ENCODE measurements at places on chromosomes 16 and 17.
A peak's percentile ranks its signal among the peaks of the same experiment; 100 is the strongest.

GRCh38 chr16:83116274-83116892, 489.6 kb downstream of the CDH13 start:
- DNase-seq = no peak

DNA sequence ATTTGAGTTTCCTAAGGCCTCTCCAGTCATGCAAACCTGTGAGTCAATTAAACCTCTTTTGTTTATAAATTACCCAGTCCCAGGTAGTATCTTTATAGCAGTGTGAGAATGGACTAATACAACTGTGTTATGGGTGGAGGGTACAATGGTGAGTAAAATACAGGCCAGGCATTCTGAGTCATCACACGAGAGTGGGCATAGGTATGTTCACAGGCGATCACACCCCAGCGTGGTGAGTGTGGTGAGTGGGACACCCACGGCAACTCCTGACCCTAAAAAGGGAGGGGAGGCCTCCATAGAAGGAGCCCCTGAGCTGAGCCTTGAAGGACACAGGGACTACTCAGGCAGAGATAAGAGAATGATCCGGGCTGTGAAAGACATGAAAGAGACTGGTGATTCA, 22.6 kb upstream of the MAPT start:
- no peak for DNase-seq

- DNase-seq = peak; percentile 57
Observed at GRCh38 chr16:30184096-30184890, 891 bp downstream of the CORO1A start.

DNA sequence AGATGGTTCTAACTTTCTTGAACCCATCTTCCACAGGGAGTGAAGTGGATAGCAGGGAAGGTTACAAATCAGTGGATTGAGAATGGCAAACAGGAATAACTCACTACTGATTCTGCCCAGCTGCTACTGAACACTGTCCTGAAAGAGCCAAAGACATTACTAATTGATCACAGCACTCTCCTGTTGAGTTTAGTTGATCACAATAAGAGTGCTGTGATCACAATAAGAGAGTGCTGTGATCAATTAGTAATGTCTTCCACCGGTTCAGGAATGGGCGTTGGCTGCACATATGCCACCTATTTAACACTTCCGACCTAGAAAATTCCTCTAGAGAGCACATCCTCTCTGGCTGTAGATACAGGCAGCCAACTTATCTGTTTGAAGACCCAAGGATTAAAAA, 11.4 kb downstream of the CFAP97D1 start:
- DNase-seq = no peak

DNA sequence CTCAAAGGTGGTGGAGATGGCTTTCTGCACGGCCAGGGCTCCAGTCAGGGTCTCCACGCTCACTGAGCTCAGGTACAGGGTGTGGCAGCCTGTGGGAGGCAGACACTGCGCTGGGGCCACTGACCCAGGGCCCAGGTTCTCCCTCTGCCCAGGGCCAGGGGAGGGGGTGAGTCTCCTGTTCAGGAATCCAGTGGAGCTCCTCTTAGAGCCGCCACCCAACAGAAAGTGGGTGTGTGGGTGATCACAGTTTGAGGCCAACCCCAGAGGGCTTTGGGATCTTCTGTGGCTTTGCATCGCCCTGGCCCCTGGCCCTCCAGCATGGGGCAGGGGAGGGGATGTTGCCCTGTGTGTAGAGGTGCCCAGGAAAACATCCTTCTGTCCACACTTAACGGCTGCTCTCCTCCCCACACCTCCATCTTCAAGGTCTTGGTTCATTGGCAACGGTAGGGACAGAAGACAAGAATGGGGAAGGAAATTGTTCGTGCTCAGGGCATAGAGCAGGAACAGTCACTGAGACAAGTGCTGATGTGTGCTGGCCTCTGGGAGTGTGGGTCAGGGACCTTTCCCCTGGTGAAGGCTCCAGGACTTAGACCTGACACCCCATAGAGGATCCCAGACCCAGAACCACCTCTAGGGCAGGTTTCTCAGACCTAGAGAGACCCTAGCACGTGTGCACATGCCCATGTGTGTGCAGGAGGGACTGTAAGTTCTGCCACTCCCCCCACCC, 21.5 kb downstream of the TNS4 start:
- no peak for DNase-seq

DNA sequence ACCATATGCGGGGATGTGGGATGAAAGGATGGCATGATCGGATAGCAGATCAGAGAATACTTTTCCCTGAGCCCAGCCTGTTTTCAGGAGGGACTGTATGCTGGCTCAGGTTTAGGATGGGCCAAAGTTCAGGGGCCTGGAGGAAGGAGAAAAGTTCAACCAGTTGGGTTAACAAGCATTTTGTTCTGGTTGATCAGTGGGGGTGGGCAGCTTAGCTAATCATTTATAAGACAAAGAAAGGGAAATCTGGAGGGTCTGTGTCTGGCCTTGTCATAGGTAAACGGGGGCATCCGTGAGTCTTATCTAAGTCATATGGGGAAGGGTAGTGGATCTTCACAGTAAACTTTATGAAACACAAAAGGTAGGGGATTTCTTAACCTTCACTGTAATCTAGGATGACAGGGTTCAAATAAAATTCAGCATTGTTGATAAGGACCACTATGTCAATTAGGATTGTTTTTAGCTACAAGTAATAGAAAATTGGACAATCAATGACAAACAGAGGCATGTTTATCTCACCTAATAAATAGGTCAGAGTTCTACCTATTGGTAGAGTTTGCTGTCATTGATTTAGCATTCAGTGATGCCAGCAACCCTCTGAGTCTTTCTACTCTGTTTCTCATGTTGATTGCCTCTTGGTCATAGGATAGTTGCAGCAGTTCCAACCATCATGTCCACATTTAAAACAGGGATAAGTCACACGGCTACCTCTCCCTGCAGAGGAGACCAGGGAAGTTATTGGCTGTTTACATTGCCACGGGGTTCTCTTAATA, 11.4 kb downstream of the PCTP start:
- no peak for DNase-seq

DNA sequence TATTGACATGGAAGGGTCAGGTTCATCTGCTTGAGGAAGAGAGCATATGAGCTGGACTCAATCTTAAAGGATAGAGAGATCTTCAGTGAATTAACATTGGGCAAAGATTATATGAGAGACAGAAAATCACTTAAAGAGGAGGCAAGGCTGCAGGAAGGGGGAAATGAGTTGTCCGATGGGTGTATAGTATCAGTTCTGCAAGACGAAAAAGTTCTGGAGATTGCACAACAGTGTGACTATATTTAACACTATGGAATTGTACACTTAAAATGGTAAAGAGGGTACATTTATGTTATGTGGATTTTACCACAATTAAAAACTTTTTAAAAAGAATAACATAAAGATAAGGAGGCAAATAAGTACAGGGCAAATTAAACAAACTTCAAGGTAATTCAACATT, 80.7 kb downstream of the HELZ start:
- DNase-seq = no peak

GRCh38 chr17:48636177-48637018, 10.2 kb upstream of the HOXB9 start:
- peak; percentile 65 for DNase-seq

DNA sequence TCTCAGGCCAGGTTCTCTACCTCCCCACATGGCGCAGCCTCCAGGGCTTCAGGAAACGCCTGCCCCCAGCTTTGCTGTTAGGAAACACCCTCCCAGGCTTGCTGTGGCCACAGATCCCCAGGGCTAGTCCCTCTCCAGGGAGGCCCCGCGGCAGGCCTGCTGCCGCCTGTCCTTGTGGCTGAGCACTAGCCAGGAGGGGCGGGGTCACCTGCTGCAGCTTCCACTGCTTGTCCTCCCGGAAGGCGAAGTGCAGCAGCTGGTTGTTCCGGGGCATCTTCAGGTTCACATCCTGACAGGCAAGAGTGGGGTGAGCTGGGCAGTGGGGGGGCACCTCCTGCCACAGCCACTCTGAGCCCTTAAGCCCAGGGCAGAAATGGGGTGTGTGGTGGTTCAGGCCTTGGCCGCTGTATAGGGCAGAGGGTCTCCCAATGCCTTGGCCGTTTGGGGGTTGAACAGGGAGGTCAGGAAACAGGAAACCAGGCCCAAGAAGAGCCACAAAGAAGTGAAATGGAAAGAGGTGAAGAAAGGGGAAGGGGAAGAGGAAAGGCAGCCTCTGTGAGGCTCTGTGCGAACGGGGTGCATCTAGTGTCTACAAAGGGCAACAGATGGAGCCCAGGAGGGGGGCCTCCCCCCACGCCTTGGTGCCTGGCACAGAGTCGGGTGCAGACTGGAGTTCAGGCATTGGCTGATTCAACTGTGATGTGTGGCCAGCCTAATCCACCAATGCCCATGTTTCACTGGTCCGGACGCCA, 2.0 kb downstream of the ROGDI start:
- no peak for DNase-seq

Measured in activated T-cell treated with anti-CD3 and anti-CD28 coated beads for 24 hours (primary cell).